ENCODE measurements at places on chromosomes 3 and 15.

GRCh38 chr3:126134219-126134975 is 46.0 kb downstream of the ALDH1L1 start:
- DNase-seq: peak; percentile 16

GRCh38 chr15:61057830-61058529 is 171.1 kb downstream of the RORA start:
- DNase-seq: no peak

DNA sequence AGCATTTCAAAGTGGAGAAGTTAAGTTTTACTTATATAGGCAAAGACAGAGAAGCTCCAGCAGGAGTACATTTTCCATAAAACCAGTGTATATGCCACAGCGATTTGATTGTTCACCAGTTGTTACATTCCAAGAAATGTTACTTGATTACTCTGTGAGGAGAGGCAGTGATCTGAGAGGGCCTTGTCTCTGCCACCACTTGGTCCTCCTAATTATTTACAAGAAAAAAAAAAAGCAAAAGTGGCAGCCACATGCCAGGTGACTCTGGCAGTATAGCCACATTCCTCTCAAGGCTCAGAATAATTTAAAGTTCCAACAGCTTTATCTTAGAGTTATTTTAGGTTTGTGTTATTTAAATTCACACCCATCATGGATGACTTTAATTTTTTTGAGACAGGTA is 1077.8 kb downstream of the ZPLD1 start:
- DNase-seq: no peak

- no peak for DNase-seq
These were observed 248.5 kb downstream of the ZMAT3 start for GRCh38 chr3:178823150-178823549.

- no peak for DNase-seq
These were observed 32.4 kb upstream of the SAMMSON start for GRCh38 chr3:69967156-69967555.

DNA sequence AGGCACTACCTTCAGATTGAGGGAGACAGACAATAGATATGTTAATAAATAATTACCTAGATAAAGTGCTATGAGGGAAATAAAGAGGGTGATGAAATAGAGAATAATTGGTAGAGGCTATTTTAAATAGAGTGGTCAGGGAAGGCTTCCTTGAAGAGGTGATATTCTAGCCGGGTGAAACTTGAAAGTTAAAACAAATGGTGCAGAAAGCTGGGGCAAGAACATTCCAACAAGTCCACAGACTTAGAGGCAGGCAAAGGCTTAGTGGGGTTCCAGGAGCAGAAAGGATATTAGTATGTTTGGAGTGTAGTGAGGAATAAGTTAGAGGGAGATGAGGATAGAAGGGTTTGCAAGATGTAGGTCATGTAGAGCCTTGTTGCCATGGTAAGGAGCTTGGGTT is 10.1 kb downstream of the HACD3 start:
- no peak for DNase-seq

- DNase-seq: no peak
These were observed 37.5 kb downstream of the SERPINI1 start for GRCh38 chr3:167772992-167773391.

DNA sequence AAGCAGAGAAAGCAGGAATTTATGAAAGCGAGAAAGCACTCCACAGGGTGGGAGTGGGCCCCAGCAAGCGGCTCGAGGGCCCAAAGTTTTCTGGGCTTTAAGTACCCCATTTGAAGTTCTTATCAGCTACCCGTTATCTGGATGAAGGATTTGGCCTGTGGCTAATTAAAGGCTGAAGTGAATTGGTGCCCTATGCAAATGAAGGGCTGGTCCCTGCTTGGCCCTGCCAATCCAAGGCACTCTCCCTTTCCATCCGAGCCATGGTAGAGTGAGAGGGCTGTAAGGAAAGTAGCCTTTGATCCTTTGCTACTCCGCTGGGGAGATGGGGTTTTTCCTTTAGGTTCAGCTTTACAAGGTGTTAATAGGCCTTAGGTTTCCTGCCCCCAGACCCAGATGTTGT is 469.3 kb upstream of the CFAP20DC start:
- DNase-seq: no peak

DNA sequence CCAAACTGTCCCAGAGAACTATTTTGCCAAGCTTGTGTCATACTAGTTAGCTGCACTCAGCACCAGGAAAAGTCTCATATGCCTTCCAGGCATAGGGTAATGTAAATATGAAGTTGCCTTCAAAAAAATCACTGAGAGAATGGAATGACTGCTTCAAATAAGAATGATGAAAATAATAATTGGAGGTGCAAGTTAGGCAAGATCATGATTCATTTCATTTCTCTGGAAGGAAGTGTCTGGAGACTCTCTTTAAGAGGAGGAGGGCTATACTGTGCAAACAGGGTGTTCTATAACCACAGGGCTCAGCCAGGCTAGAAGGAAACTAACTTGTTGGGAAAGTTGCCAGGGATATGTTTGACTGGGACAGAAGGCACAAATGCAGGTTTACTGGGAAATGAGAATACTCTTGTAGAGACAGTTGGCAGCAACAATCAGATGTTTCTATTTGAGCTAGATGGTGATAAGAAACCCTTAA is 4.3 kb downstream of the SIDT1 start:
- DNase-seq: no peak

GRCh38 chr15:44527241-44527640 is 9.7 kb upstream of the EIF3J start:
- no peak for DNase-seq

GRCh38 chr15:90782442-90782841 is 65.3 kb downstream of the BLM start:
- no peak for DNase-seq

- DNase-seq: no peak
These were observed 59.7 kb downstream of the C3orf70 start for GRCh38 chr3:185093116-185093515.

GRCh38 chr15:101813803-101814534 is 2.0 kb downstream of the OR4F15 start:
- DNase-seq: peak; percentile 21

DNA sequence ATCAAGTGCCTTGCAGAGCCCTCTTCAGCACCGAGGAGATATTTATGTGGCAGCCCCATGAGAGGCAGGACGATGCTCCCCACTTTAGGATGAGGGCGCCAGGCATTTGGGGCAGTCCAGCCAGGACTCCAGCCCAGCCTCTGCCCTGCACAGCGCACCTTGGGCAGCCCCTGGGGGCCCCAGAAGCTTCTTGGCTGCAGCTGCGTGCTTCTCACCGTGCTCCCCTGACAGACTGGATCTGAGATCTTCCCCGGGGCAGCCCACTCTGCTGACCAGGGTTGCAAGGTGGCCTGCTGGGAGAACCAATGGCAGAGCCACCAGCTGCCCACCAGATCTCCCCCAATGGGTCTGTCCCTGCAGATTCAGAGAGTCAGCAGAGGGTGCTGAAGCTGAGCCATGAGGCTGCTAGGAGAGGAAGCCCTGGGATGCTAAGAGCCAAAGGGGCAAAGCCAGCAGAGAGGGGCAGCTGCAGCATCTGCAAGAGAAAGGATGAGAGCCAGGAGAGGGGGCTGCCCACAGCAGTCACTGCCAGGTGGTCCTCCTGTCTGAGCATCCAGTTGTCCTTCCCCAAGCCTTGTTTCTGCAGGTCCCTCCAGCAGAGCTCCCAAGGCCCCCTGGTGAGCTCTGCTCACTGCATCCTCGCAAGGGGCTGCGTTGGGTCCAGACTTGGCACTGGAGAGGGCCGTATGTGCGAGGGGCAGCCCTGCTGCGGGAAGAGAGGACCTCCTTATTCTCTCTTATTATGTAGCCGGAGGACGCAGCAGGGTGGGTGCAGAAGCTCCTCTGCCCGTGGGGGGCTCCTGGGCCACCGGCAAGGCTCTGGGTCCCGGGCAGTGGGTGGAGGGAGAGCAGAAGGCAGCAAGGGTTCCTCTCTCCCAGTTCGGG is 14.7 kb upstream of the KLF13 start:
- no peak for DNase-seq

GRCh38 chr3:158568784-158569183 is 2.2 kb upstream of the MLF1 start:
- peak; percentile 1 for DNase-seq

- DNase-seq: no peak
These were observed 53.4 kb upstream of the PIAS1 start for GRCh38 chr15:68000754-68001153.

DNA sequence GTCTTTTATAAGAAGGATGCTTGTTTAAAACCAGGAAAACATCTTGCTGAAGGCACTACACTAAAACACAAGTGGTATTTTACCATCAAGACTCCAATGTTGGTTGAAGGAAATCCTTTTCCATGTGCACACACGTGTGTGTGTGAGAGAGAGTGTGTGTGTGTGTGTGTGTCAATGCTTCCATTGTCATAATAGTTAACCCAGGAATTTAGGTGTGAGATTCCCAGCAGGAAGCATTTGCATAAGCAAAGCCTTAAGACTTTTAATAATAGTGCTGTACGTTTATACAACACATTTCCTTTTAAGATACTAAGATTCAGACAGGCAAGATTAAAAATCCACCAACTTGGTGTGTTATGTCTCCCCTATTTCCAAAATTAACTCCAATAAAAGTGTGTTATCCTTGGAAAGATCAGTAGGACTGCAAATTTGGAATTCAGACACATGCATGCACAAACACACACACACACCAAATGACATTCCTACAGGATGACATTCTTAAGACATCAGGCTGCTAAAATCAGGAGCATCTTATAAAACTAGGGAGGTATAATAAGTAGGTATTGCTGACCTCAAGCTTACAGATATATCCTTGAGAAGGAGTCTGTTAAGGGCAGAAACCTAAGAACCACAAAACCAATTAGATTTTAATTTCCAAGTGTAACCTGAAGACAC is 18.3 kb downstream of the LMCD1 start:
- no peak for DNase-seq

- peak; percentile 69 for DNase-seq
These were observed at the start of gene LAMB2 for GRCh38 chr3:49132437-49133225. Gene LAMB2, minus strand, starts transcription at chr3:49133050. Its CDS starts 183 bp downstream, at chr3:49132867.

DNA sequence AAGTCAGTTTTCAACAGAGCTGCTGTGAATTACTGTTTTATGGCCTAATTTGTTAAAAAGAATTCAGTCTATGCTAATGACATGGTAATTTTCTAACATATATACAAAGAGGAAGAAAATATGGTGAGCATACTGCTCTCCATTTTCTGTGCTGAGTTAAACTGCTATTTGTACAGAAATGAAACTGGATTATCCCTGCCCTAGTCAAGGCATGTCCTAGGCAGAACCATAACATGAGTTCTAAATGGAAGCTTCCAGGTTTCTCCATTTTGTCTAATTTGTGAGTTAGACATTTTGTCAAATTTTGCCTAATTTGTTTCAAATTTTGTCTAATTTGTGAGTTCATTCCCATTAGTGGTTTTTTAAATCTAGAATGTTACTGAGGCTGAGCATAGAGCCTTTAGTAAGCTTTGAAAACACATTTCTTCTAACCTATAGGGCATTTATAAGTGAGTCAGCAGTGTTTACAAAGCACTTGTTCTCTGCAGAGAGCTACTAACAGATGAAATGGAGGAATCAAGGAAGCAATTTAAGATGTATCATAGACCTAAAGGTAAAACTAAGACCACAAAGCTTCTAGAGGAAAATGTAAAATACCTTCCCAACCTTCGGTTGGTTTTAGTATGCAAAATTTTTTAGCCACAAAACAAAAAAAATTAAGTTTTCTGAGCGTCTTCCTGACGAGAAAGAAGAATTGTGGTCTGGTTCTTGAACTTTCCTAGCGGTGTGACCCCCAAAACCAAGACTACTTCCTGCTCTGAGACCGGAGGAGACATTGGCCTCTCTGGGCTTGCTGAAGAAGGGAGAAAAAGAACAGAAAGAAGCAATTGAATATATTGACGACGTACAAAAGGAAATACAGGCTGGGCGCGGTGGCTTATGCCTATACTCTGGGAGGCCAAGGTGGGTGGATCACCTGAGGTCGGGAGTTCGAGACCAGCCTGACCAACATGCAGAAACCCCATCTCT is 9.8 kb downstream of the P2RY14 start:
- DNase-seq: no peak

DNA sequence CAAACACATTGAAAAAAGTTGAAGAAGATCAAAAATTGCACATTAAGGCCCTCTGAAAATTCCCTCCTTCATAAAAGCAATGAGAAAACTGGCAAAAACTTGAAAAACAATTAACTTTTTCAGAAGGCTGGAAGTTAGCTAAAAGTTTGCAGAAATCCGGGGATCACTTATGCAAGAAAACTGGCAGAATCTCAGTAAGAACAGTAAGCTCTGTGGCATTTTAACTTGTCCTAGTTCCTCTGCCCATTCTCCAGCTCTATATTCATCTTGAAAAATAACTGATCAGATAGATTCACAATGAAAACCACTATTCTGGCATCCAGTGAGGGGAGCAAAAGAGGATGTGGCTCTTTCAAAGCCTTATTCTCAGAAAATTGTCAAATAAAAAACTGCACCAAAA is 566.8 kb downstream of the NTRK3 start:
- no peak for DNase-seq

- DNase-seq: no peak
These were observed 915 bp upstream of the CALML4 start for GRCh38 chr15:68205954-68206539.

DNA sequence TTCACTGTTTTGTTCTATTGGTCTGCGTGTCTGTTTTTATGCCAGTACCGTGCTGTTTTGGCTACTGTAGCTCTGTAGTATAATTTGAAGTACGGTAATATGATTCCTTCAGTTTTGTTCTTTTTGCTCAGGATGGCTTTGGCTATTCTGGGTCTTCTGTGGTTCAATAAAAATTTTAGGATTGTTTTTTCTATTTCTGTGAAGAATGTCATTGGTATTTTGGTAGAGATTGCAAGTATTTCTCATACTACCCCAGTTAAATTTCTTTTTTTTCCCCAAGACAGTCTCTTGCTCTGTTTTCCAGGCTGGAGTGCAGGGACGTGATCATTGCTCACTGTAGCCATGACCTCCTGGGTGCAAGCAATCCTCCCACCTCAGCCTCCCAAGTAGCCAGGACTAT is 53.4 kb downstream of the STARD9 start:
- no peak for DNase-seq

GRCh38 chr15:90987561-90988141 is 6.7 kb downstream of the PRC1 start:
- DNase-seq: no peak

DNA sequence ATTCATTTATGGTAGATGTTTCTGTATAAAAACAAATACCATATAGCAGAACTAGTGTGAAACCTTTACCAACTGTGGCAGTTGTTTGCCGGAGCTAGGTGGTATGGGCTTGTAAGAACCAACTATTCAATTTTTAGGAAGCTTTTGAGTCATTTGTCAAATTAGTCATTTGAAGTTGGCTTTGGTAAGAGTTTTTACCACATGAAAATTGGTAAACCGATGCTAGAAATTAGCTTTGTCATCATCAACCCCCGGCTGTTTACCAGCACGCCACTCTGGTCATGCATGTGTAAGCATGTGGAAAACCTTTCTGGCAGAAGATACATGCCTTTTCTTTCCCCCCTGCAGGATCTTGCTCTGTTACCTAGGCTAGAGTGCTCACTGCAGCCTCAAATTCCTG is 63.3 kb downstream of the IL1RAP start:
- no peak for DNase-seq

- DNase-seq: no peak
These were observed 258.6 kb downstream of the KLF13 start for GRCh38 chr15:31585240-31585639.

- no peak for DNase-seq
These were observed 130.0 kb downstream of the ASB7 start for GRCh38 chr15:100732211-100733055.

Data from amniotic epithelial cell (primary cell).